Caco-2 (cell line): ENCODE measurements at places on chromosomes 12 and 14.
A peak's percentile ranks its signal among the peaks of the same experiment; 100 is the strongest.

DNA sequence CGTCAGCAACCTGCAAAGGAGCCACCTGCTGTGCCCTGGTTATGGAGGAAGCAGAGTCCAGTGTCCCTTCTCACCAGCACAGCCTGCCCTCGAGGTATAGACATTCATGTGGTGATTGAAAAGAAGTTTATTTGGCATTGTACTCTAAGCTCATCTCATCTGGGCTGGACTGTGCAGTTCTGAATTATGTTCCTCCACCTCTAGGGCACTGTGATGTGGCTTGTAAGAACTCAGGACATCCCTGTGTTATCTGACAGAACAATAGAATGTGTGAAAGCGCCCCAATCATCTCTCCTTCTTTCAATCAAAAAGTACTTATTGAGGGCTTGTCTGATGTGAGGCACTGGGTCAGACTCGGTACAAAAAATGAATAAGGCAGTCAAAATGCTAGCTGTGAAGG, 140.1 kb downstream of the DHRS2 start:
- DNase-seq = no peak

DNA sequence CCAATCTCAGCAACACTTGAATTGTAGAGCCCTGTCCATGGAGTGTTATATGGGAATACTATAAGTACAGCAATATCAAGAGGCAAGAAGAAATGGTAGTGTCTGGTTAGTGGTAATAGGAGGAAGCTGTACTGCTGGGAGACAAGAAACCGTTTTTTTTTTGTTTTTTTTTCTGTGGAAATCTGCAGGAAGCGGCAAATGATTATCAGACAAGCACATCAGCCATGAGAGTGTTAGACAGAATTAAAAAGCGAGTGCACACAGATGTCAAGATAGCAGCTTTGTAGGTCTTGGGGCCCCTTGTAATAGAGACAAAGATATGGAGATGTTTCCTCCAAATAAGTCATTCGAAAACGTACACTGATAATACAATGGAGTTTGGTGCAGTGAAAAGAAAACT, 6.7 kb downstream of the TESPA1 start:
- DNase-seq = no peak

- no peak for DNase-seq
These were observed 69.6 kb downstream of the ITPK1 start for GRCh38 chr14:93045965-93046704.

DNA sequence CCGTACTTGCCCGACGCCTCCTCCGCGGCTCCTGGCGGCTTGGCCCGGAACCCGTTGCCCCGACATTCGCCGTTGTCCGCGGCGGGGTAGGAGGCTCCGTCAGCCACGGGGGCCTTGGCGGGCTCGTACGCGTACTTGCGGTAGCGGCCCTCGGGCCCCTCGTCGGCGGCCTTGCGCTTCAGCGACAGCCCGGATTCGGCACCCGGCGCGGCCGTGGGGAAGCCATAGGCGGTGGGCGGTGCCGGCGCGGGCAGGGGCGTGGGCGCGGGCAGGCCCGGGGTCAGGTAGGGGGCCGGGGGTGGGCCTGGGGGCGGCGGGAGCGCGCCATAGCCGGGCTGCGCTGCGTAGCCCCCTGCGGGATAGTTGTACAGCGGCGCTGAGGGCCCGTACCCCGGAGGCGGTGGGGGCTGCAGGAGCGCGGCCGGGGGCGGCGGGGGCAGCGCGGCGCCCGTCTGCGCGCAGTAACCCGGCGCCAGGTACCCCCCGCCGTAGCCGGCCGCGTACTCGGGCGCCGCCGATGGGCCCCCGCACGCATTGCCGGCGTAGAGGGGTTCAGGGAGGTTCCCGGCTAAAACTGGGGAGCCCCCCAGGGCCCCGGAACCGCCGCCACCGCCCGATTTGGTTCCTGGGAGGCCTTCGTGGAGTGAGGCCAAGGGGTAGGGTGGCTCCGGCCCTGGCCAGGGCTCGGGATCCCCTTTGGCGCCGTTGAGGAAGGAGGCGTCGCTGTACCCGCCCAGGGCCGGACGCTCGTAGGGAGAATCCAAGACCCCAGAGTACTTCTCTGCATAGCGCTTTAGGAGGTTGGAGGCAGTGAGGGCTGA, 26.9 kb downstream of the FIGNL2 start:
- DNase-seq = no peak

GRCh38 chr14:70908935-70909641, 1.8 kb downstream of the PCNX1 start:
- DNase-seq = no peak

DNA sequence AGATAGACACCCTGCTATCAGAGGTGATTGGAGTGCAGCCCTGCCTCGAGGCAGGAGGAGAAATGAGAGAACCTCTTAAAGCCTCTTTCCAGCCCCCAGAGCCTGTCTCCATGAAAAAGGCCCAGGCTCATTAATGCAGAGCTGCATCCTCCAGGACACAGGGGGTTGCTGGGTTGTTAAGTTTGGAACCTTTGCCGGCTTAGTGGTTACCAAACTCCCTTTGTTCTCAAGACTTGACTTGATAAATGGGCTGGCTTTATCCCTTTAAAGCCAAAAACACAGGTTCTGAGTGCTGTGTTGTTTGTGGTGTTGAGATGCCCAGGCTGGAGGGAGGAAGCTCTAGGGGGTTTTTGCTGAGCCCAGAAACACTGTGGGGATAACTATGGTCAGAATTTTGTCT, 71.0 kb downstream of the DAD1 start:
- DNase-seq = no peak

DNA sequence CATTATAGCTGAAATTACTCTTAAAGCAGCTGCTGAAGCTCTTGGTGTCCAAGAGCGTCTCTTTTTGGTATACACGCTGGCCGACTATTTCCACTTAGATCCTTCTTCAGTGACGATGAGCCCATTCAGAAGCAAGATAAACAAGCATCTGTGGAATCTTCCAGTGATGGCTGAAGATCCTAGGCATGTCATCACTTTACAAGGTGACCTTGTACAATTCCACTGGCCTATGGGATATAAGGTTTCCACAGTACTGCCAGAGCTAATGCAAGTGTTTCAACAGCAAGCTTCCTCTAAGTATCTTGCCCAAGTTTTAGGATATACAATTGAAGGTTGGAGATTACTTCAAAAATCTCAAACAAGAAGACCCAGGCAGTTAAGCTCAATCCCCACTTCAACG, 47.0 kb downstream of the INTS13 start:
- no peak for DNase-seq

GRCh38 chr14:61472011-61472672, 150.8 kb downstream of the PRKCH start:
- no peak for DNase-seq

DNA sequence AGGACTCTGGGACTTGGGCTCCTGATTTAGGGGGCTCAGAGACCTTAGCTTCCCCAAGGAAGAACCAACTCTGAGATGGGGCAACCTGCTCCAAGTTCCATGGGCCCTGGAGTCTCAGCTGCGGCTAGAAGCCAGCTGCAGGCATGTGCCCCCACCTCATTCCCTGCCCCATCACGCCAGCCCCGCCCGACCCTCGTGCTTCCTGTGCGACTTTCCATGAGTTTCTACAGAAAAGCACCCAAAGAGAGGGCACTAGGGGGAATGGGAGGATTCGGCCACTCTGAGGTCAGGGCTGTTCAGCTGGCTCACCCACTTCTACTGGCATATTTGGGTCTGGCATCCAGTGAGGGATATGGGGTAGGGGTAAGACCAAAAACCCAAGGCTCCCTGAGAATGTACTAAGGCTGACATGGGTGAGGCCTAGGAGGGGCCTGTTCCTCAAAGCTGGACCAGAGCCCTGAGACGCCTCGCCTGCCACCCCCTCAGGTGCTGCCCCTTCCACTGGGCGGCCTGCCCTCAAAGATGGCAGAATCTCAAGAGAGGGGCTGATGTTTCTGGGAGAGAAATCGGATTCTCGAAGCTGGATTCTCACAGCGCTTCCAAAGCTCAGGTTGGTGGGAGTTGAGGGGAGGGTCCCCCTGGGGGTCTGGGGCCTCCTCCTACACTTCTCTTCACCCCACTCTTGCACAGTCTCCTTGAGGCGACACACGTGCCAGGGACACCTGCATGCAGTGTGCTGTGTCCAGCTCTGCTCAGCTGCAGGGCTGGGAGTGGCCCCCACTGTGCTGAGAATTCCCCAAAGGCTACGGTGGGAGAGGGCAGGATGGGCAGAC, 22.1 kb downstream of the FAIM2 start:
- no peak for DNase-seq

GRCh38 chr12:8622646-8623045, 10.0 kb upstream of the AICDA start:
- no peak for DNase-seq

DNA sequence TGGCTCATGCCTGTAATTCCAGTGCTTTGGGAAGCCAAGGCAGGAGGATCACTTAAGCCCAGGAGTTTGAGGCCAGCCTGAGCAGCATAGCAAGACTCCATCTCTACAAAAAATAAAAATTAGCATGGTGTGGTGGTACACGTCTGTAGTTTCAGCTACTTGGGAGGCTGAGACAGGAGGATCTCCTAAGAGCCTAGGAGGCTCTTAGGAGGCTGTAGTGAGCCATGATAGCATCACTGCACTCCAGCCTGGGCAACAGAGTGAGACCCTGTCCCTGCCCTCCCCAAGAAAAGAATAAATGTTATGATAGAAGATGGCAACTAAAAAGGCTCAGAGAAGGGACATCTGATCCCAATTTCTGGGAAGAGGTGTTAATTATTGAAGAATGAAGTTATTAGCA, 3.2 kb upstream of the MANSC1 start:
- DNase-seq = no peak

DNA sequence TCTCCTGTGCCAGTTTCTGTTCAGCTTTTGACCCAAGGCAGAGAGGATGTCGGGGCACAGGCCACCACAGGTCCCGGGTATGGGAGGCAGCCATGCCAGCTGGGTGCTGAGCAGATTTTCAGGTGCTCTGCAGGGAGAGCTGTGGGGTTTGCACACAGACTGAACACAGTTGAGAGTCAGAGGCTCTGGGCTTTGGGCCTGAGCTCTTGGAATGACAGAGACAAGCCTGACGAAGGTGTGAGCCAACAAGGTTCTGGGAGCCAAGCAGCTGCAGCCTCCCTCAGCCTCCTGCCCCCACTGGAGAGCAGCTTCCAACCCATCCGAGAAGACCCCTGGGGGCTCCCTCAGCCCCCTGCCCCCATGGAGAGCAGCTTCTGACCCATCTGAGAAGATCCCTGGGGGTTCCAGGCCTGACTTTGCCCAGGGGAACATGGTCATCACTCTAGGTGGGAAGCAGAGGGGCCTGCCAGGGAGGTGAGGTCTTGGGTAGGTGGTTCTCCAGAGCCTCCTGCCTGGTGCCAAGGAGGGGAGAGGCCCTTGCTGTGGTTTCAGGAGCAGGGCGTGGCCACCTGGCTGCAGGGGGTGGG, 13.8 kb downstream of the FBRSL1 start:
- DNase-seq = no peak

DNA sequence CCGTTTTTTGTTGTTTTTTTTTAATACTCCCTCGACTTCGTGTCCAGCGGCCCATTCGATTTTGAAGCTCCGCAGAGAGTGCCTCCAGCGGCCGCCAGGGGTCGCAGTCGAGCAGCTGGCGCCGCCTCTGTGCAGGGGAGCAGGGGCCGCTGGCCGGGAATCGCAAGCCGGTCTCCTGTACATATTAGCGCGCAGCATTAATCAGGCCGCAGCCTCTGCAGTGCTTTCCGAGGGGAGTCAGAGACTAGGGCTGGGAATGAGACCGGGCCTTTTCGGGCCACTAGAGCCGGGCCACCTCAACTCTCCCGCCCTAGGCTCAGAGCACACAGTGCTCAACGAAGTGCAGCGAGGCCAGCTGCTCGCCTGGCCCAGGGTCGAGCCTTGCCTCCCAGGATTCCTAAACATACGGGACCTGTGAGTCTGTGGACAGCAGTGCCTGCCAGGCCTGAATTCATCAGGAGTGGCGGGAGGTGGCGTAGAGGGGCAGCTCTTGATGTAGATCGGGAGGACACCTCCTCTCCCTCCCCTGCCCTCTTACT, 81.8 kb downstream of the EMP1 start:
- DNase-seq = peak; percentile 67

- DNase-seq = no peak
These were observed 52.3 kb upstream of the KCNA5 start for GRCh38 chr12:4991373-4991772.

- DNase-seq = no peak
These were observed 443.2 kb upstream of the FOXG1 start for GRCh38 chr14:28323366-28323765.

- no peak for DNase-seq
These were observed 1666.7 kb upstream of the FLRT2 start for GRCh38 chr14:83863042-83863774.

- DNase-seq = no peak
These were observed 110.1 kb downstream of the EML5 start for GRCh38 chr14:88682495-88683114.

GRCh38 chr14:83556065-83556464, 1973.9 kb upstream of the FLRT2 start:
- no peak for DNase-seq

DNA sequence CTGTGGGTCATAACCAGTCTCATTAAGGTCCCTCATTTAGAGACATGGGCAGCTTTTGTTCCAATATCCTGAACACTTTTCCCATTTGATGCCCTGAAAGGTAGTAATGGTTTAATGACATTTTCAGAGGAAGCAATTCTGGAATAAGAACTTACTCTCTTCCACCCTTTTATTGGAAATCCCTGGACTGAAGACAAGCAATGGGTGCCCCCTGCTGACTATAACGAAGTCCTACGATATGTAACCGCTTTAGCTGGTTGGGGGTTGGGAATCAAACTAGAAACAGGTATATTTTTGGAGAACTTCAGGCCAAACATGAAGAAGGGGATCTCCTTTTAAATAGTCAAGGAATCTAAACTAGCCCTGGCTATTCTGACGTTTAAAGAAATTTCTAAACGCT, 20.5 kb downstream of the SARNP start:
- no peak for DNase-seq

DNA sequence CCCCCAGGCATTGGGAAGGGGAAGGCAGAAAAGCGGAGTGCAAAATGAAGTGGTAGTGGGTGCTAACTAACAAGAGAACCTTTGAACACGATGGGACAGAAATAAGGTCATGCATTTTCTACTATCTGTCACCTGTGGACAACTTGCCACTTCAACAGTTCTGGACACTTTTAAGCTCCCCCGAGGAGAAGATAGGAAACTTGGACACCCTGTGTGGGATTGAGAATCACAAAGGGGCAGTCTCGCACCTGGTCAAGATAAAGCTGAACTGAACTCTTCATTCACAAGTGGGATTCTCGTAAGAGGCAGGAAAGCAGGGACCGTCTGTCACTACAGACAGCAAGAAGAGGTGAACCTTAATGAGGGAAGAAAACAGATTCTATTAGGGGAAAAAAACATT, 51.6 kb downstream of the EIF2S3B start:
- DNase-seq = no peak
